G401 (cell line): ENCODE measurements at places on chromosomes 12 and 14. TPM values are rescaled to one million over a fixed set of nuclear protein-coding genes. Genes with fewer than 3 reads are reported as not detected.
A peak's percentile ranks its signal among the peaks of the same experiment; 100 is the strongest.

LGR5 gene
- total RNA-seq: not detected in 2 replicates

DNA sequence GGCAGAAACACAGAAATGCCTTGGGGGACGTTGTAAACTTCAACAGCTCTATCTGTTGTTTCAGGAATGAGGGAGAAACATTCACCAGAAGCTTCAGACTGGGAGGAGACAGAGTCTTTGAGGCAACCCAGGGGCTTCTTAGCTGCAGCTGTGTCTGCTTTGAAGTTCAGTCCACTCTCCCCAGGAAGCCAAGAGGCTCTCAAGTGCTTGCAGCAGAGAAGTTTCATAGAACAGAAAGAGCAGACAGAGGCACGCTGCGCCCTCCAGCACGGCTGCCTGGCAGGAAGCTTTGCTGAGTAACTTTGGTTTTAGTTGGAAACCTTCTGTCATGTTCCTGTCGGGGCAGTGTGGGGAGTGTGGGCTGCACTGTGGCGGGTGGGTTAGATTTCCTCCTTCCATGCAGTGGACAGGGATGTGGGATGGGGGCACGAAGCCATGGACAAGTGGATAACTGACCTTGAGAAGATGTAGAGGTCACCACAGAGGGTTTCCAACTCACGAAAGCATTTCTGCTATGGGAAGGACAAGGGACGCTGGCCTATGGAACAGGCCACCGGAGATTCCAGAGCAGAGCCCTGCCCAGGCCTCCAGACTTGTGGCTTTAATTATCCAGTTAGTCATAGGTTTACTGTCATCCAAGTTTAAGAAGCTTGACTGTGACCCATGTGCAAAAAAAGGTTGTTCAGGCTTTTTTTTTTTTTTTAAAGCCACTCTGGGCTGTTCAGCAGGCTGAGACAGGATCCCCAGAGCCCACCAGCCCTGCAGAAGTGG is 107.7 kb downstream of the ARF6 start:
- peak; percentile 14 for DNase-seq

- no peak for DNase-seq
These were observed 12.0 kb downstream of the ZBTB25 start for GRCh38 chr14:64491637-64492036.

ADAM21 gene
- total RNA-seq: 0.06 TPM in 1 of 2 replicates, not detected in the other

GRCh38 chr12:5432011-5432400 is at the start of gene NTF3:
NTF3 (plus strand) TSS chr12:5432108; CDS start chr12:5432325, 217 bp downstream.
- DNase-seq: peak; percentile 47

DNA sequence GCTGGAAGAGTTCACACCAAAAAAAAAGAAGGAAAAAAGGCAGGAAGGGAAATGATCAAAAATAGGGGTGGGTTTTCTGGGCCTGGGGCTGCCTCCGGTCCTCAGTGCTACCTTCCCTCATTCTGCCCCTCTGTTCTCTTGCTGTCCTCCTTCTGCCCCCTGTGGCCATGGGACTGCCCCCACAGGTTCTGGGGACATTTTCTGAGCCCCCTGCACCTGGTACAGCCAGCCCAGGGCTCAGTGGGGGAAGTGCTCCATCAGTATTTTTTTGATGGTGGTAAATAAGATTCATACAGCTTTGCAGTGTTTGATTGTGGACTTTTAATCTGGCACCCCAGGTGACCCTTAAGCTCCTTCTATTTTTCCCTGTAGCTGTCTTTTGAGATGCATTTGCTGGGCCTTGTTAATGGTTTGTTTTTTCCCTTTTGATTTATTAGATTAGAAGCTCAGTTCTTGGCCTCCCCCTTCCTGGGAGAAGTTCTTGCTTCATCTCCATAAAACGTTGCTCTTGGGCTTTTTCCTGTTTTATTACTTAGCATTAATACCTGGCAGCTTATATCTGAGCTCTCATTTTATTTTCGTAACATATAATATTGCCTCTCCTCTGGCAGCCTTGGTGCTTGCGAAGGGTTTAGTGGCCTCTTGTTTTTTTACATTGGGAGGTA is 43.1 kb downstream of the CHST11 start:
- no peak for DNase-seq

KRT80 gene
- total RNA-seq: 0.37 and 0.44 TPM in 2 replicates

KCNK10 gene
- not detected in 2 replicates for total RNA-seq

DNA sequence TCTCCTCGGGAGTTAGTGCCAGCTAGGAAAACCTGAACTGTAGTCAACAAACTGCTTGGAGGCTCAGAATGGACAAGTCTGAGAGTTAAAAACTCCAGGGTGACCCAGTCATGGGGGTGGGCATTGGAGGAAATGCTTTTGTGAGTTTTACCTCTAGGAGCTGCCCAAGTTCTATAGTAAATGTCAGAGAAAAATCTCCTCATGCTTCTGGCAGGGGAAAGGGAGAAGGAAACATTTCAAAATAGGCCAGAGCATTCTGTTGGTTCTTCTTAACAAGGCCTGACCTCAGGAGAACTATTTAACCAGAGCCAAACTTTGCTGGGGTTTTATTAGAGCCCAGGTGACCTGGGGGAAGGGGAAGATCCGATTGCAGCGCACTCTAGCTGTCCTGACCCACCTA is 12.3 kb downstream of the NINJ2 start:
- DNase-seq: no peak

GRCh38 chr14:61527325-61528100 is 167.8 kb upstream of the HIF1A start:
- no peak for DNase-seq

DNA sequence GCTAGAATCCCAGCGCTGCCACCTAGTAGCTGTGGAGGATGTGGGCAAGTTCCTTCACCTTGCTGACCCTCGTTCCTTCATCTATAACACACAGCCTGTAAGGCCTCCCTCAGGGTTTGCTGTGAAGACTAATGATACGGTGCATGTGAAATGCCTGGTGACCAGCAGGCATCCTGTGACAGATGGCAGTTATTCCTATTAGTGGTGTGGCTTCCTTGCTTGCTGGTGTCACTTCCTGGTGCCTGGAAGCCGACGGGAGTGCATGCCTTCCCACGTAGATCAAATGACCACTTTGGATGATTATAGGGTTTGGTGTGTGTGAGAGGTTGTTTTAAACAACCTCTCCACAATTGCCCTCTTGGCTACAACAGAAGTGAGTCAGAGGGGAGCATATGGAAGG is 894.9 kb downstream of the VRK1 start:
- no peak for DNase-seq

DNA sequence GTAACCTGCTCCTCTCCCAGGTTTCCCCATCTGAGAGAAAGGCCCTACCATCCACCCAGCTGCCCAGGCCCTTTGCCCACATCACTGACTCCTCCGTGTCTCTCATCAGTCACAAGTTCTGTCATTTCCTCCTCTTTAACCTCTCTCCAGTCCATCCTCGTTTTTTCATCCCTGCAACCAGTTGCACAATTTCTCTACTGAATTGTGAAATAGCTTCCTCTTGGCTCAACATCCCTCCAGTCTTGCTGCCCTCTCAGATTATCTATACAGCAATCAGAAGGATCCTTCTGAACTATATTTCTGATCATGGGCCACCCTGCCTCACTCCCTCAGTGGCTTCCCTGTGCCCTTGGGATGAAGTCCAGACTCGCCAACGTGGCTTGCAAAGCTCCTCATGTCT is 6.8 kb downstream of the FAM161B start:
- DNase-seq: no peak

DNA sequence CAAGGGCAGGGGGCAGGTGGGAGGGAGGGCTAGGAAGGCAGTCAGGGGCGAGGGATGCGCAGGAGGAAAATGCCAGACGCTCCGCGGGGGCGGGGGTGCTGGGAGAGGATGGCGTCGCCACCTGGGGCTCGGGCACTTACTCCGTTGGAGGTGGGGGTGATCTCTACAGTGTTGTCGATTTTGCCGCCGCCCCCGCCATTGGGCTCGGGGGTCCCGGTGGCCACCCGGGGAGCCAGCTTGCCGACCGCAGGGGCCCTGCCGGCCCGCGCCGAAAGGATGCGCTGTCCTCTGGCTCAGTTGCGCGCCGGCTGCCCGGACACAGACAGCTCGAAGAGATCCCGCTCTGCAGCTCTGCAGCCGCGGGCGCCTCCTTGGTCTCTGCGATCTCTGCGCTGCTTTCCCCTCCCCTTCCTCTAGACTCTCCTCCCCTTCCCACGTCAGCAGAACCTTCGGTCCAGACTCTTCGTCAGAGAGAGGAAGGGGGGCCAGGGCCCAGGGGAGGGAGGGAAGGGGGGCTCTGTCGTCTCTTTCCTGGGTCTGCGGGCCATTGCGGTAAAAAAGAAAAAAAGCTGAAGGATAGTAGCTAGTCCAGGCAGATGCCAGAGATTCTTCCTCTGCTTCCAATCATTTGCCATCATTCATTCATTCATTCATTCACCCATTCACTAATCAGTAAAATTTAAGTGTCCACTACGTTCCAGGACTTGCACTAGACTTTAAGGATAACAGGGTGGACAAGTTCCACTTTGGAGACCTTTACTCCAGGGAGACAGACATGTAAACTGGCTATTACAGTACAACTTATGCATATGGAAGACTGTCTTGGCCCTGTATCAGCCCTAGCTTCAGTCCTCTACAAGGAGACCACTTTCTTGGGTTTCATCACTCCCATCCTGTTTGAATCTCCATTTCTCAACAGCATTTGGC is at the start of gene SLC22A17:
SLC22A17 (minus strand) TSS at position 382 of the 927 bp plus-strand sequence.
- peak; percentile 96 for DNase-seq

GRCh38 chr14:52730709-52731111 is 744 bp downstream of the STYX start:
- no peak for DNase-seq

DNA sequence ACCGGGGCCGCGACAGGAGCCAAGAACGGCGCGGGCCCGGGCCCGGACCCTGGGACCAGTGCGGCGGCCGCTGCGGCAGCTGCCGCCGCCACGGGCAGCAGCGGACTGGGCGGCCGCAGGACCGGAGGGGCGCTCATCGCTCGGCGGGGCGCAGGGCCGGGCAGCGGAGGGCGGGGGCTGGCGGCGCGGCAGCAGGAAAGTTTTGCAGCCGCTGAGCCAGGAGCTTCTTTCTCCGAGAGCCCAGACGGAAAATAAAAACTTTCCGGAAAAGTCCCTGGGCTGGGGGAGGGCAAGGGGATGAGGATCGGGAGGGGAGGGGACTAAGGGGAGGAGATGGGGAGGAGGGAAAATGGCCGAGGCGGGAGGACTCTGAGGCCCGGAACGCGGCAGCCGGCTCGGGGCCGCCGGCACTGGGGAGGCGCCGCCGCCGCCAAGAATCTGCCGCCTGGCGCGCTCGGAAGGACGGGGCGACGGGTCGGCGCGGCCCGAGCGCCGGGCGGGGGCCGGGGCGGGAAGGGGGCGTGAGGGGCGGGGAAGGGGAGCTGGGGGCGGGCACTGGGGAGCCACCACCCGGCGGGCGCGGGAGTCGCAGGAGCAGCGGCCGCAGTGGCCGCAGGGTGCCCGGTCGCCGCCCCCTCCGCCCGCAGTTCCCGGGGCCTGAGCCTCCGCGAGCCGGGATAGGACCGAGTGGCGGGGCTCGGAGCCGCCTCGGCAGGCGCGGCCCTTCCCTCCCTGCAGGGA is at the start of gene PRKD1:
PRKD1 (minus strand) TSS at position 472 of the 741 bp plus-strand sequence.
- DNase-seq: no peak

DNA sequence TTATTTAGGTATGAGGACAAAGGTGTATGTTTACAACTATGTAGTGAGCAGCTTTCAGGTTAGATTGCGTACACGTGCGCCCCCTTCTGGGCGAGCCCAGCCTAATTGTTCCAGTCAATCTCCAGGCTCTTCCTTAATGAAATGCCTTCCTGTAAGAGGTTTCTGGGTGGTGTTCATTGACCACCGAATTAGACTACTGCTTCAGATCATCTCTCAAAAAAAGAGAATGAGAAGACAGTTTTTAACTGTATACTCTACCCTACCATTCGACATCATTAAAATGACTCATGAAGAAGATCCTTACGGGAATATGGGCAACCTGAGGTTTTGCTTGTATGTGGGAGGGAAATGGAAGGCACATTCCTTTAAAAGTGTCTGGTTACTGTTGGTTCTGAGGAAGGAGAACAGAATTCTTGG is 2.1 kb downstream of the LUM start:
- DNase-seq: peak; percentile 44

DDX47 gene
- 117 and 172 TPM in 2 replicates for total RNA-seq

- peak; percentile 81 for DNase-seq
These were observed 14.8 kb upstream of the CALM1 start for GRCh38 chr14:90381999-90382451.

PACS2 gene
- 36.9 and 50.7 TPM in 2 replicates for total RNA-seq

DNA sequence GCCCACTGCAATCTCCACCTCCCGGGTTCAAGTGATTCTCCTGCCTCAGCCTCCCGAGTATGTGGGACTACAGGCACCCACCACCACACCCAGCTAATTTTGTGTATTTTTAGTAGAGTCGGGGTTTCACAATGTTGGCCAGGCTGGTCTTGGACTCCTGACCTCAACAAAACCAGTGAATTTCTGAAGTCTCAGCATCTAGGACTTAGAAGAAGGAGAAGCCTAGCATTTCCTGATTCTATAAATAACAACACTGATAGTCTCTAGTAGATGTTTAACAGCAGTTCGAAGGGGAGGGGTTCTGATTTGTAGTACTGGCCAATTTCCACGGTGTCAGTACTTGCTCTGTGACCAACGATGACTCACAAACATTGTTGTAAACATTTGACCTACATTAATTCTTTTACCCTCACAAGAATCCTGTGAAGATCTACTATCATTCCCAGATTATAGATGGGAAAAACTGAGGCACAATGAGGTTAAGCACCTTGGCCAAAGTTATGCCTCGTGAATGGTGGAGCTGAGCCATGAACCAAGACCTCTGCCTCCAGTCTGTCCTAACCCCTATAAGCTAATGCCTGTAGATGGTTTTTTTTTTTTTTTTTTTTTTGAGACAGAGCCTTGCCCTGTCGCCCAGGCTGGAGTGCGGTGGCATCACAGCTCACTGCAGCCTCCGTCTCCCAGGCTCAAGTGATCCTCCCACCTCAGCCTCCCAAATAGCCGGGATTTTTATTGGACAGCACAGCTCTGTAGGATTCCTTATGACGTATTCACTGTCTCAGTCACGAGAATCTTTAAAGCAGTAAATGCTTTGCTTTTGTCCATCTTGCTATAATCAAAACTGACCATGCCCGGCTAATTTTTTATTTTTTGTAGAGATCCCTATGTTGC is 5.2 kb downstream of the P2RX4 start:
- no peak for DNase-seq

GDF3 gene
- not detected in 2 replicates for total RNA-seq

GRCh38 chr14:103206023-103206481 is 82.8 kb downstream of the TNFAIP2 start:
- no peak for DNase-seq

DNA sequence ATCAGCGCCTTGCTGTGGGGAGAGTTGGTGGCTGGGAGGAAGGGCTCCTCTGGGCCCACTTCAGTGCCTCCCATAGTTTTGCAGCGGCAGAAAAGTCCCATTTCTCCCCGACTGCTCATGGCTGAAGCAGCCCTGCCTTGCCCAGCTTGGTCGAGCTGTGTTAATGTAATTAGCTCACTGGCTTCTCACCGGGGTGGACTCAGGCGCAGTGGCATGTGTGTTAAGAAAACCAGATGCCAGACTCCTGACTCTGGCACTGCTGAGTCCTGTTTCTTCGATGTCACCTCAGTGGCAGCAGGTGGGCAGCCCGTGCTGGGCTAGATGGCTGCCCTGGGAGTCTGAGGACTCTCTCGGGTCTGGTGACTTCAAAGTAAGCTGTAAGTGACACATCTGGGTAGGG is 47.4 kb downstream of the CHST11 start:
- DNase-seq: no peak
